ENCODE measurements at places on chromosomes 2 and 18. TPM values are rescaled to one million over a fixed set of nuclear protein-coding genes. Genes with fewer than 3 reads are reported as not detected.

- no peak for DNase-seq
Observed at GRCh38 chr2:176136374-176137251, 7.1 kb downstream of the HOXD8 start.

GRCh38 chr2:158511706-158512105 is 55.0 kb downstream of the PKP4 start:
- DNase-seq: no peak

GRCh38 chr2:38438883-38439612 is 62.0 kb upstream of the ATL2 start:
- DNase-seq: no peak

DNA sequence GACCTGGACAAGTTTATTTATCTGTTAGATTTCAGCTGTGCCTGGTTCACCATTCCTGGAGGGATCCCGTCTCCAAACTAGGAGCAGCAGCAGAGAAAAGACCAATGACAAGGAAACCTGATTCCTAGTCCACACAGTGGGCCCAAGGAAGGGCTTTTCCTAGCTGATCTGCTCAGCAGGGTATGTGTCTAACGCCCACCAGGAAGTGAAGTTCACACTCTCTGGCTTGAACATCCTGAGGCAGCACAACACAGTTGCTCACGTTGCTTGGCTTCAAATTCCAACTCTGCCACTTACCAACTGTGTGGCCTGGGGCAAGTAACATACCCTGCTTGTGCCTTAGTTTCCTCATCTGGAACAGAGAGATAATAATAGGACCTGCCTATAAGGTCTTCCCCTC is 42.9 kb downstream of the XDH start:
- no peak for DNase-seq

- no peak for DNase-seq
Observed at GRCh38 chr18:25675123-25675850, 323.3 kb upstream of the ZNF521 start.

DNA sequence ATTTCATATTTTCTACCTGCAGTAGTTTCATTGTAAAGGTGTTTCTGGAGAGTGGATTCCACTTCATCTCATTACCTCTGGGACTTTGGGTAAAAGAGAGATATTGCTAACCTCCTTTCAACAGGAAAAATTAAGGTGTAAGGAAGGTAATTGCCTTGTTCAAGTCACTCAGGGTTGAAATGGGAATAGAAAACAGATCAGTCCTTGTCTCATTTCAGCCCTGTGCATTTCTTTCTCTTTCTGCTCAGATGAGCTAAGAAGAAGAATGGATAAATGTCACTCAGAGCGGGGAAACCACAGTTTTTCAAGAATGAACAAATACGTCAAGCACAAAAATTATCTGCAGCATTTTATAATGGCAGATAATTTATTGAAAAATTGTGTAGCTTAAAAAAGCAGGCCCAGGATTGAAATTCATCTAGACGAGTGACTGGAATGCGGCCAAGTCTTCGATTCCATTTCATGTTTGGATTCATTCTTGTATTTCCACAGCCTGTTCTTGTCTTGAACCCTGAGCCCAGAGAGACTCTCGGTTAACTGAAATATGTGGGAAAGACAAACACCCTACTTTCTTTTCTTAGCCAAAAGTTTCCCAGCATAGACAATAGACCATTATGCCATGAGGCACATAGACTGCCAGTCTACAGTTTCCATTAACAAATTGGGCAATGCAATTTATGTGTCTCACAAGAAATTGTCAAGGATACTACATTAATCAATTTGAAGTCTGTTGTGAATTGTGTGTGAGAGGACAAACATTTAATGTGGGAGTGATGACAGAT is 107.9 kb downstream of the POLE4 start:
- DNase-seq: no peak

DNA sequence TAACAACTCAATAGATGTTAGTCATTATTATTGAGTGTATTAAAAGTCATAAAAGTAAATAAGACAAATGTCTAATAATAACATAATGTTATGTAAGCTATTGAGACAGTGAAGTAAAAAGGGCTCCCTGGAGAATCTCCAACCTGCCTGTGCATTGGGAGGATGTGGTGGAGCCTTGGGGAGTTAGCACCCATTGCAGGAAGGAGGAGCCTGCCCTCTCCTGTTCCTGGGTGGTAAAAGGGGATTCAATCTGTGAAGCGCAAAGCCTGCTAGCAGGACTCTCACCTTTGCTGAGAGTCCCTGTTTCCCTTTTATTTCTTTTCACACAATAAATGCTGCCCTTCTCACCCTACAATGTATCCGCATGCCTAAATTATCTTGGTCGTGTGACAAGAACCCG is 206.1 kb downstream of the RAB3GAP1 start:
- no peak for DNase-seq

GRCh38 chr2:52520644-52521043 is 1247.0 kb upstream of the CHAC2 start:
- no peak for DNase-seq

GRCh38 chr2:225597911-225598310 is 198.4 kb downstream of the NYAP2 start:
- DNase-seq: no peak

DNA sequence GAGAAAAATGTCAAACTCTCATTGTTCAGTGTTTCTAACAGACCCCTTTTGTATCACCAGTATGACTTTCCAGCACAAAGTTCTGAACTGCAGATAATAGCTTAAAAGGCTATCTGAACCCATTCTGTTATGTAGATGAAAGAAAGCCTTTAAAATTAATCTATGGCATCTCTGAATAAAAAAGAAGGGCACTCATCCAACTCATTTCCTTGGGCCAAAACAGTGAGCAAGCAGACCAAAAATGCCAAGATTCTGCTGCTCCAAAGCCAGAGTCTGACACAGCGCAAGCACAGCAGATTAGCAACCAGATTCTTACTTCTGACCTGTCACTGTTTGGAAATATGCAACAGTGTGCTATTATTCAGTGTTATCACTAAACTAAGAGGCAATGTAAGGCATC is 22.6 kb upstream of the ITGA6 start:
- DNase-seq: no peak

- DNase-seq: no peak
Observed at GRCh38 chr2:73343992-73344391, 41.6 kb upstream of the ALMS1 start.

GRCh38 chr18:21241301-21242048 is 557 bp upstream of the GREB1L start:
- DNase-seq: peak; percentile 91

GRCh38 chr2:223952280-223952968 is 4.8 kb upstream of the MRPL44 start:
- no peak for DNase-seq

- no peak for DNase-seq
Observed at GRCh38 chr2:23850564-23851256, 76.2 kb downstream of the ATAD2B start.

DNA sequence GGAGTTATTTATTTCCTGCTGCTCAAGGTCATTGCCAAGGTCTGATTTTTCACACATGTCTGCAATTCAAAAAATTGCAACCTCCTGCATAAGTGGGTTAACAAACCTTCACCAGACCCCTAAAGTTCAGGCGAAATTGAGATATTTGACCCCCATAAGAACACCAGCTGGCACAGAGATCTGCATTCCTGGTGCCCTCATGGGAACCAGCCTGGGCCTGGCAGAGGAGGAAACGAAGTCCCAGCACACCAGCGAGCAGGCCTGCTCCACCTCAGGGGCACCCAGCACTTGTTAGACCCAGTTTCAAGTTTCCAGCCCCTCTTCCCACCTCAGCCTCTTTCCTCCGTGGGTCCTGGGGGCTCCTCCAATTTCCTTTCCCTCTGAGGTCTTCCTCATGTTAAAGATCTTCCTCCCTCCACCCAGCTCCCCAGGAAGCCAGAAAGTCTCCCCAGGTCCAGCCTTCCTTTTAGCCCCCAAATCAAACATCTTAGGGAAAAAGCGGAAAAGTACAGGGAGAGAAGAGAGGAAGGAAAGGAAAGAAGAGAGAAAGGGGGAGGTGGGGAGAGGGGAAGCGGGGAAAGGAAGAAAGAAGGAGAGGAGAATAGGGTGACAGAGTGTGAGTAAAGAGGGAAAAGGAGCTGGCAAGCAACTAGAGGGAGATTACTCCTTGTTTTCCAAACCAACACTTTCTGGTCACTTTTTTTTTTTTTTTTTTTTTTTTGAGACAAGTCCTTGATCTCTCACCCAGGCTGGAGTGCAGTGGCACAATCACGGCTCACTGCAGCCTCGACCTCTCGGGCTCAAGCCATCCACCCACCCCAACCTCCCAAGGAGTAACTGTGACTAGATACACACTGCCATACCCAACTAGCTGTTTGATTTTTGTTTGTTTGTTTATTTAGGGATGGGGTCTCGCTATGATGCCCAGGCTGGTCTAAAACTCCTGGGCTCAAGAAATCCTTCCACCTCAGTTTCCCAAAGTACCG is 3.9 kb upstream of the C2orf72 start:
- DNase-seq: no peak

DNA sequence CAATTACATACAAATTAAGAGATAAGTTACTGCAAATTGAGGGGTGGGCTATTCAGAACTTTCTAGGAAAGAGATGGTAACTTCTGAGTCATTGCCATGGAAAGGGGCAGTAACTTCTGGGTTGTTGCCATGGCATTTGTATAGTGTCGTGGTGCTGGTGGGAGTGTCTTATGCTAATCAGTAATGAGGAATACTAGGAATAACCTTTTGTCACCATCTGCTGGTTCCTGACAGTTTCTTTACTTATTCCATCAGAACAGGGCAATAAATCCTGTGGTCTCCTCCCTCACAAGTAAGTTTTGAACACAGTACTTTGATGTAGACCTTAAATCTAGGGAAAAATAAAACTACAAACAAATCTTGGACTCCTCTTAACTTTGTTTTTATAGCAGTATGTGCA is 435.4 kb downstream of the BCL11A start:
- DNase-seq: no peak

DNA sequence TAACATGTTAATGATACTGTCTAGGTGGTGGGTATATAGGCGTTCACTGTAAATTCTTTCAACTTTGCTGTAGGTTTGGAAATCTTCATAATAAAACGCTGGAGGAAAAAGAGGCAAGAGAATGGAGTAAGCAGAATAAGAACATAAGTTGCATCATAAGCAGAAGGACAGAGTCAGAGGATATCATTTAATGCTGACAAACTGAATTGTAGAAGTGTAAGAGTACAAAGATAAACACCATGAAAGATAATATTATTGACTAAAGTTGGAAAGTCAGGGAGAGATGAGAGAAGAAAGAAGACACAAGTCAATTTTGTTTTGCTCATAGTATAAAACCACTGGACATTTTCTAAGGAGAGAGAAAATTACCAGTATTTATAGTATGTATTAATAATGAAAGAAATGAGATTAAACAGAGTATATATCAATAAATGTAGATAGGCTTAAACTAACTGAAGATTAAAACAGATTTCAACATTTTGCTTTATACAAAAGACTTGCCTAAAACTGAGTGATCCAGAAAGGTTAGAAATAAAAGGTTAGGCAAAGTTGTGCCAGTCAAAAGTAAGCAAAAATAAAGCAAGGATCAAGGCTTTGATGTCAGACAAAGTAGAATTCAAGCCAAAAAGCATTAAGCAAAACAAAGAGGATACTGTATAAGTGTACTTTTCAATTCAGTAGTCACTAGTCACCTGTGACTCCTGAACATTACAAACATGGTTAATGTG is 42.4 kb upstream of the VIT start:
- no peak for DNase-seq

GRCh38 chr2:45851111-45851510 is 199.6 kb downstream of the PRKCE start:
- DNase-seq: no peak

DNA sequence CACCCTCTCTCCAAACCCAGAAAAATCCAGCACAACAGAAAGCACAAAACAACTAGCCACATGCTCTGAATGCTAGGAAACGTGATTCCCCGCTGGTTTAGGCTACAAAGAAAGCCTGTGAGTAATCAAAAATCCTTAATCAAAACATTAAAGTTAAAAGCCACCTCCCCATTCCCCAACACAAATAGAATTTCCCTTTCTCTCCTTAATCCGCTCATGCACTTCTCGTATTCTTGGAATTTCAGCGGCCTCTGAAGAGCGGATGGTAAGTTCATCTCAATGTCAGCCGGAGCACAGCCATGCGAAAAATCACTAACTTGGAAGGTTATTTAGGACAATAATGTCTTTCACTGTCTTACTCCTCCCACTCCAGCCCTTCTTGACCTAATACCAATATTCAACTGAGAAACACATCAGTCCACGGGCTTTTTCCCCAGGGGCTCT is 126.7 kb downstream of the OSBPL1A start:
- no peak for DNase-seq

DNA sequence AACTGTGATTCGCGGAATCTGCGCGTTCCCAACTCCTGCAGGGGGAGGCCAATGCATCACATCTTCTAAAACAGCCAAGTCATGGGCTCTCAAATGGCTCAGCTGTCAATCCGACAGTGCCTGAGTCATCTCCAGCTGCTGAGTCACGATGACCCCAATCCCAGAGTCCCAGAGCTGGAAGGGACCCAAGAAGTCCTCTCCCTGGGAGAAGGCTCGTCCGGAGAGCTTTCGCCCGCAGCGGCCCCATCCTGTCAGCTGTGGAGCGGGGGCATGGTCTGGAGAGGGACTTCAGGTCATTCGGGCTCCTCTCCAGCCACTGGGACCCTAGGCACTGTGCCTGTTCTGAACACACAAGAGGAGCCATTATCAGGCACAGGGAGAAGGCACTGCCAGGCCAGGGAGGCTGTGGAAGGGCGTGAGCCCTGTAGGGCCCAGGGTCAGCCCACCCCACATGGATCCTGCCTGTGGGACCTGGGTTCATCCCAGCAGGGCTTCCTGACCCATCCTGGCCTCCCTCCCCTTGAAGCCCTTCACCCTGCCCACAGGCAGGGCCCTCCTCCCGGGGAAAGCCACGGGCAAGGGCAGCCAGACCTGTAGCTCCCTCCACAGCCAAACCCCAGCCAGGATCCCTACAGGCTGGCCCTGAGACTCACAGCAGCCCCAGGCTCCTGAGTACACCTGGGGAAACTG is 47.6 kb upstream of the GPC1 start:
- no peak for DNase-seq

The CTAGE1 gene
- not detected for total RNA-seq

The SERPINB12 gene
- total RNA-seq: not detected

The FNDC4 gene
- 61.2 TPM for total RNA-seq

The ACTR1B gene
- 38.9 TPM for total RNA-seq

The IFIH1 gene
- total RNA-seq: 9.4 TPM

The SULT1C2 gene
- 1.9 TPM for total RNA-seq

The GKN1 gene
- total RNA-seq: not detected

The LOXHD1 gene
- not detected for total RNA-seq

The LBX2 gene
- 7.7 TPM for total RNA-seq

The C2orf72 gene
- total RNA-seq: 125 TPM

The NEU4 gene
- total RNA-seq: 109 TPM

The HOXD1 gene
- total RNA-seq: not detected

The GALNT3 gene
- total RNA-seq: 1.1 TPM

The FTCDNL1 gene
- 7.8 TPM for total RNA-seq

The ZNF804A gene
- total RNA-seq: not detected

The TDRD15 gene
- total RNA-seq: 0.93 TPM

The POTEE gene
- total RNA-seq: not detected

The FLACC1 gene
- 0.55 TPM for total RNA-seq

The DYNAP gene
- total RNA-seq: not detected
